ENCODE measurements at places on chromosomes 16 and 17. TPM values are rescaled to one million over a fixed set of nuclear protein-coding genes. Genes with fewer than 3 reads are reported as not detected.

The MEFV gene
- not detected for total RNA-seq

The OR3A3 gene
- total RNA-seq, result not detected

The TEX14 gene
- 0.08 TPM for total RNA-seq

The CNTNAP4 gene
- total RNA-seq, result not detected

The GAN gene
- 16.7 TPM for total RNA-seq

The ATP2C2 gene
- not detected for total RNA-seq

The ITGB4 gene
- 5.2 TPM for total RNA-seq

The COPRS gene
- 42.1 TPM for total RNA-seq

The SDR42E1 gene
- not detected for total RNA-seq

The MYL11 gene
- 2.2 TPM for total RNA-seq

The RAPGEFL1 gene
- 3.6 TPM for total RNA-seq

The ZNF785 gene
- total RNA-seq, result 17.0 TPM

The SUPT6H gene
- total RNA-seq, result 81.5 TPM

The SOX8 gene
- total RNA-seq, result 0.10 TPM

The HSD11B2 gene
- 0.20 TPM for total RNA-seq

The CFAP97D1 gene
- not detected for total RNA-seq

The GAS7 gene
- total RNA-seq, result 6.9 TPM

The CHD9 gene
- total RNA-seq, result 72.7 TPM
